ENCODE measurements at places on chromosomes 6 and 20. TPM values are rescaled to one million over a fixed set of nuclear protein-coding genes. Genes with fewer than 3 reads are reported as not detected.

ABHD16B gene
- total RNA-seq = not detected

SLC4A11 gene
- total RNA-seq = 1.7 TPM

SLA2 gene
- total RNA-seq = 1.1 TPM

FAM217A gene
- total RNA-seq = not detected

FGD2 gene
- total RNA-seq = 65.9 TPM

RNF144B gene
- 43.5 TPM for total RNA-seq

SPTLC3 gene
- 9.7 TPM for total RNA-seq

ZNF334 gene
- 7.3 TPM for total RNA-seq

SLC22A2 gene
- not detected for total RNA-seq

FRK gene
- total RNA-seq = 1.9 TPM

DLK2 gene
- 1.2 TPM for total RNA-seq

CNR1 gene
- 31.1 TPM for total RNA-seq

LKAAEAR1 gene
- 0.65 TPM for total RNA-seq

RGS17 gene
- 2.8 TPM for total RNA-seq

ECT2L gene
- not detected for total RNA-seq

TBC1D7 gene
- total RNA-seq = 5.3 TPM

GFRAL gene
- total RNA-seq = not detected

GABRR2 gene
- total RNA-seq = 1.3 TPM

AGER gene
- 9.3 TPM for total RNA-seq

SAMD3 gene
- total RNA-seq = 1.3 TPM

SLC2A10 gene
- total RNA-seq = 20.6 TPM

ZC3H12D gene
- 2.4 TPM for total RNA-seq

RBBP8NL gene
- total RNA-seq = not detected

TAAR9 gene
- not detected for total RNA-seq

CD24 gene
- 0.84 TPM for total RNA-seq
